ENCODE measurements at places on chromosomes 7 and 10.

GRCh38 chr7:10939911-10940703 lies 33.6 kb upstream of the PHF14 start:
- DNase-seq, result peak; percentile 97

- no peak for DNase-seq
Measured at GRCh38 chr10:118392761-118393160, 50.6 kb upstream of the FAM204A start.

- no peak for DNase-seq
Measured at GRCh38 chr7:97430006-97430405, 301.9 kb upstream of the TAC1 start.

- no peak for DNase-seq
Measured at GRCh38 chr10:14063531-14064285, 267.0 kb downstream of the FRMD4A start.

DNA sequence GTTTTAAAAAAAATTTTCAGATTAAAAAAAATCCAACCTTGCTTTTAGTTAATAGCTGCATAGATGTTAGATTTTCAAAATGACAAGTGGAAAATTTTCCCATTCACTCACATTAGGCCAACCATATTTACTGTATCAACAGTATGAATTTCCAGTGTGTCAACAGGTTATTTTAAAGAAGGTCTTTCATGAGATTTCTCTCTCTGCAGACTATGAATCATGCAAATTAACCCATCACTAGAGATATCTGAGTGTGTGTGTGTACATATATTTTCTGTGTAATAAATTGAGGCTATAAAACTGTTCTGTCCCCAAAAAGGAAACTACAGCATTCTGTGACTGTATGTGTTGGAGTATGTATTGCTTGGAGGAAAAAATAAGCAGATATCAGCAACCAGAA lies 305.6 kb downstream of the ARL4A start:
- DNase-seq, result no peak
